ENCODE measurements at places on chromosomes 16 and 17.

GRCh38 chr16:2846511-2847310 is 11.3 kb downstream of the PRSS22 start:
- DNase-seq, result no peak

- no peak for DNase-seq
Observed at GRCh38 chr17:82015311-82015971, 7.2 kb downstream of the CENPX start.

DNA sequence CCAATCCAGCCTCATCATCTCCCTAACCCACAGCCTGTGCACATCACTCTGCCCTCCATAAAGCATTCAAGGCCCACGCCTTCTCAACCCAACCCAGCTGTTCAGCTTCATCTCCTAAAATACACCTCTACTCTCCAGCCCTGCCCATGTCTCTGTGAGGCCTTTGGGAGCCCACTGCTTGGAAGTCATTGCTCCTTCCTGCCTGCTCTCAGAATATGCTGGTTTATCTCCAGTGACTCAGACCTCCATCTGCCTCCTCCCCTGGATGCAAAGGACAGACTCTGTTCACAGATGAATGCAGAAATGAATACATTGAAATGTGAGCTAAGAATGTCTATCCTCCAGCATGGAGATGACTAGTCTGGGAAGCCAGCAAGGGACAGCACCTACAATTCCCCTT is 19.0 kb downstream of the KCNG4 start:
- DNase-seq, result no peak

- DNase-seq, result no peak
Observed at GRCh38 chr16:67207249-67208091, 8.5 kb downstream of the ELMO3 start.

DNA sequence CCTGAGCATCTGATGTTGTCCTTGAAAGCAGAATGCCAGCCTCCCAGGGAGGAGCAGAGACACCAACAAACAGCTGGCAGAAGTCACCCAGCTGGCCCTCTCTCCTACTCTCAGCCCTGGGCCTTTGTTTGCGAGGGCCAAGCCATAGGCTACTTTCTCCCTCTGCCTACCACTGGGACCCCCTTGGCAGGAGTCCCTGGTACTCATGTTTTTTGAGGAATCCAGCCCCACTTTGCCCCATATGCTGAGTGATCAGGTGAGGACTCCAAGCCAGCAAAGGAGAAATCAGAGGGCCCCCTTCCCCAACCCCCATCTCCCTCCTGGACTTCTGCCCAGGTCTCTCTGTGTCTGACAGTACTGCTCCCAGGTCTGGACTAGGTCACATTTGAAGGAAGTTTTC is 121.9 kb downstream of the USP31 start:
- DNase-seq, result no peak

DNA sequence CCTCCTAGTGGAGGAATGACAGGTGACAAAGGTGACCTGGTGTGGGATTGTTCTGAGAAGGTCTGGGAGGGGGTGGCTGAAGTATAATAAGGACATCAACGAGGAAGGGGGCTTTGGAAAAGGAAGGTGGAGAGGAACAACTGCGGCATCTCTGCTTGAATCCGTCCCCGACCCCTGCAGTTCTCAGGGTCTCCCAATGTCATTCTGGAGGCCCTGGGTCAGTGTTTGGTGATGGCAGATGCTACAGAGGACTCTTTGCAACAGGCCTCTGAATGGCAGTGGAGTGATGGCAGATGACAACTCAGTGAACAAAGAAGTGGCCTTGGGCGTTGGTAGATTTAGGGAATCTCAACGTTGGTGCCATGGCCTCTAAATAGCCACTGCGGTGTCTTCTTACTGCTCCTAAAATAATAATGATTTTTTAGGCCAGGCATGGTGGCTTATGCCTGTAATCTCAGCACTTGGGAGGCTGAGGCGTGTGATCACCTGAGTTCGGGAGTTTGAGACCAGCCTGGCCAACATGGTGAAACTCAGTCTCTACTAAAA is 1.3 kb downstream of the ENGASE start:
- DNase-seq, result no peak

- peak; percentile 59 for DNase-seq
Observed at GRCh38 chr16:79599837-79600637, 500 bp downstream of the MAF start.

DNA sequence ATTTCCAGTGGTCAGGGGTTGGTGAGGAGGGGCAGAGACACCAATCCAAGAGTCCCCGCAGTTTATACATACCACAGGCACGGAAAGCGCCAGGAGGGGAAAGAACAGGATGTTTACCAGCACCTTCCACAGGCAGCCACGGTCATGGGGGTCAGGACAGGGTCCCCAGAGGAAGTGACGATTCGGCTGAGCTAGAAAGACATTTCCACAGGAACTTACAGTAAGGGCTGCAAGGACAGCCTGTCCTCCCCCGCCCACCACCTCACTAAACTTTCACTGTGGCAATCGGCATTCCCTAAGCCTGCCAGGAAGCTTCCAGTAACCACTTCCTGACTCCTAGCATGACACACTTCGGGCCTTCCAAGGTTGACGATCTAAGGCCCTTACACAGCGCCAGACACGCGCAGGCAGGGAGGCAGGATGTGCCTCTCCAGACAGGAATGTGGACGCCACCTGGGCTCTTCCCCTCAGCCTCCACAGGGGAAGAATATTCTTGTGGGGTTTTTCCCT is 1.2 kb upstream of the MT2A start:
- DNase-seq, result peak; percentile 98

- no peak for DNase-seq
Observed at GRCh38 chr16:58843675-58844074, 109.6 kb upstream of the GOT2 start.

- no peak for DNase-seq
Observed at GRCh38 chr17:40978575-40979151, 5.5 kb downstream of the KRT40 start.

DNA sequence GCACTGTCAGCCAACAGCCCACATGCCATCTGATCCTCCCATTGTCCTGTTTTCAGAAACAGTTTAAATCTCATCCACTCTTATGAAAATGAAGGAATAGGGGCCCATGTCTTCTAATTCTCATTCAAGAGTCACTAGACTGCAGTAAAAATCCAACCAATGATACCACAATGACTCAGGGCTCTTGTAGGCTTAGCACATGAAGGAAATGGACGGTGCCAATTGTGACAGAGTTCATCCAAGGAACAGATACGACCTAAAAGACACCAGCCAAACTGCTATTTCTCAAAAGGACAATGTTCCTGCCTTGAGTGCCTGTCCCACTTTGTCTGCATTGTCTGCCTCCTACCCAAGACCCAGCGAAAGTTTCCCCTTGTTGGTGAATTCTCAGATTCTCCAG is 204.8 kb upstream of the COX10 start:
- no peak for DNase-seq

- no peak for DNase-seq
Observed at GRCh38 chr17:80169784-80170500, at the start of gene CARD14. Gene CARD14, plus strand, starts transcription at chr17:80170030. Its CDS starts 11,409 bp downstream, at chr17:80181439.

- no peak for DNase-seq
Observed at GRCh38 chr16:9060225-9060624, 31.2 kb upstream of the HAPSTR1 start.

- DNase-seq, result no peak
Observed at GRCh38 chr16:12900599-12901203, 697 bp upstream of the SHISA9 start.

DNA sequence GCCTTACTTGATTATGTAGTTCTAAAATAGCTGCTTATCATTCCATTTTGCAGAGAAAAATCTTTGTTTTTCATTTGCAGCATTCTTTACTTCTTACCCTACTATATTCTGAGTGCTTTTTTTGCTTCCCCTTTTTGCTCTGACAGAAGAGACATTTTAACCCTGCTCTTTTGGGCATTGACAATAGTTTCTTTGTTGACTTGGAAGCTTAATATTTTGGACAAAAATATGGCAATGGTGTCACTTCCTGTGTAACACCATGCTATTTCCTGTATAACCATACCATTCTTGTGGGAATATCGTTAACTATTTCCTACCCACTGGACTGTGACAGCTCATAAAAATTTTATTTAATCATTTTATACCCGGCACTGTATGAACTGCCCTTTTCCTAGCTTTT is 747.1 kb downstream of the CDH8 start:
- DNase-seq, result no peak

DNA sequence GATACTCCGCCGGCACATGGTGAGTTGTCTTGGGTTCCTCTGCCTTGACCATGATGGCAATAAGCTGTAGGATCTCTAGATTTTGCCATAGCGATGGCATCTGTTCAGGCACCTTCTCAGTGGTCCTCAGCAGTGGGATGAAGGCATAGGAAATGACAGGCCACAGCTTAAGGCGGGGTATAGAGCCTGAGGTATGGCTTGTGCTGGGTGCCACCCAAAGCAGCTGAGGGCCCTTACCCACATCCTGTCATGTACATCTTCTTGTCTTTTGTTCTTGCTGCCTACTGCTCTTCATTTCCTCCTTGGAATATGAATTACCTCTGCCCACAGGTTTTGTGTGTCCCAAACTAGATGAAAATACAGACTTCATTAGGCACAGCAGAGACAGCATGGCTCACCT is 29.5 kb downstream of the KAT7 start:
- DNase-seq, result no peak

- no peak for DNase-seq
Observed at GRCh38 chr17:13776027-13776551, 174.4 kb upstream of the HS3ST3A1 start.

GRCh38 chr16:28105954-28106353 is 42.4 kb upstream of the GSG1L start:
- no peak for DNase-seq

DNA sequence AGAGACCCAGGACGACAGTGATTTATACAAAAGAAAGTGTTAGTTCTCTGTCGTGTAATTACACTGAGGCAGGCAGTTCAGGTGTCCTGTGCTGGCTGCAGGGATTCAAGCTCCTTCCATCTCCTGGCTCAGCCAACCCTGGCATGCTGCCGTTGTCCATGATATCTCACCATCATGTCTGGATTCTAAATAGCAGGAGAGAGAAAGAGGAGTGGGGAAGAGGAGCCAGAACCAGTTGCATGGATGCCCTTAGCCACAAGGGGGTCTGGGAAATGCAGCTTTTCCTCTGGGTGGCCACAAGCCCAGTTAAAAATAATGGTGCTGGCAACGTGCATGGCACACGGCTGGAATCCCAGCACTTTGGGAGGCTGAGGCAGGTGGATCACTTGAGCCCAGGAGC is 9.7 kb downstream of the C16orf54 start:
- DNase-seq, result peak; percentile 15

- DNase-seq, result peak; percentile 41
Observed at GRCh38 chr17:2598166-2598565, 4.7 kb downstream of the PAFAH1B1 start.

GRCh38 chr17:50266384-50267073 is 7.7 kb upstream of the TMEM92 start:
- peak; percentile 29 for DNase-seq
